Activated CD8-positive, alpha-beta memory T cell treated with anti-CD3 and anti-CD28 coated beads, Interleukin-2, amount 10 ng/mL, durations not matched to agents 7 days and 5 days (primary cell): ENCODE measurements at places on chromosomes 5 and 9. TPM values are rescaled to one million over a fixed set of nuclear protein-coding genes. Genes with fewer than 3 reads are reported as not detected.

The PLAC8L1 gene
- 0.50 TPM for total RNA-seq

The OLFML2A gene
- total RNA-seq, result not detected

The ANKRD18A gene
- total RNA-seq, result 0.19 TPM

The NPR3 gene
- not detected for total RNA-seq

The ANP32B gene
- total RNA-seq, result 299 TPM
